Activated CD4-positive, alpha-beta T cell treated with anti-CD3 and anti-CD28 coated beads, Interleukin-2, amount 50 U/mL, for 24 hours (primary cell): ENCODE measurements at places on chromosomes 5 and 9.
A peak's percentile ranks its signal among the peaks of the same experiment; 100 is the strongest.

DNA sequence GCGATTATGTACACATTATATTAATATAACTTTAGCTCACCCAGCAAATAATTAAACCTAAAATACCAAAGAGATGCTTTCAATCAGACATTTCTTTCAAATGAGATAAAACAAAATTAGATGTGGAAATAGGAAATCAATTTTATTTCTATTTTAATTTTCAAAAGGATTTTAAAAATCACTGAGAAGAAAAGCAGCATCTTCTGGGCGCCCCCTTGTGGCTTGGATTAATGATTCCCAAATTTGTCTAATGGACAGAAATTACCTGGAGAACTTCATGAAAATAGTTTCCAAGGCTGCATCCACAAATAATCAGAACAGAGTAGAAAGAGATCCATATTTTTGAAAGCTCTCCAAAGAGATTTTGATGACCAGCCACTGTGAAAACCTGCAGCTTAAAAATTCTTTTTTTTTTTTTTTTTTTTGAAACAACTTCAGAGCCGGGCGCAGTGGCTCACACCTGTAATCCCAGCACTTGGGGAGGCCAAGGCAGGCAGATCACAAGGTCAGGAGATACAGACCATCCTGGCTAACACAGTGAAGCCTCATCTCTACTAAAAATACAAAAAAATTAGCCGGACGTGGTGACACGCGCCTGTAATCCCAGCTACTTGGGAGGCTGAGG, 50.9 kb upstream of the CEMIP2 start:
- DNase-seq, result no peak

GRCh38 chr5:171223927-171224326, 85.1 kb upstream of the TLX3 start:
- DNase-seq, result no peak

GRCh38 chr9:105712297-105712696, 18.0 kb downstream of the TMEM38B start:
- no peak for DNase-seq

GRCh38 chr9:95502248-95502647, 14.5 kb downstream of the PTCH1 start:
- no peak for DNase-seq

DNA sequence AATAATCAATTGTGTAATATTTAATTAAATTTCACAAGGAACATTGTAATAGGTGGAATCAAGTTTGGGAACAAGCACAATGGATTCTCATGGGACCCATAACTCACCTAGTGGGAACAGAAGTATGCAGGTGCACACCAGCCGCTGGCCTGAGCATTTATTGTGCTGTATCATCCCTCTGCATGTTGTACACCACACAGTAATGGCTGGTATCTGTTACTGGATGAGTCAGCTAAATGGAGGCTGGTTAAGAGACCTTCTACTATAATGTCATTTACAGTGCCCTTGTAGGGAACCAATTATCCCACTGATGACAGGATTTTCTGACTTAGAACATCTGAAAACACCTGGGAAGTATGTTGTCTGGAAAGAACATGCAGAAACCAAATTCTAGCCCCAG, 3.2 kb upstream of the MAP3K1 start:
- DNase-seq, result no peak

DNA sequence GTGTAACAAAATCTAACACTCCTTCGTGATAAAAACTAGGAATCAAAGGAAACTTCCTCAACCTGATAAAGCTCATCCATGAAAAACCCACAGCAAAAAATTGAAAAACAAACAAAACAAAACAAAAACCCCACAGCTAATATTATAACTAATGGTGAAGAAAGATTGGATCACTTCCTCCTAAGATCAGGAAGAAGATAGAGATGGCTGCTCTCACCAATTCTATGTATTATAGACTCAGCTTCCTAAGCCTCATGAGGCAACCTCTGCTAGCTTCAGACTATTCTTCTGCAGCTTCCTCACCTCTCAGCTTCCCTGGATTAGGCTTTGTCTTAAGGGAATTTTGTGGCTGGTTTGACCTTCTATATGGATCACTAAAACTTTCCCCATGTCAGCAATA, 40.1 kb downstream of the PHAX start:
- DNase-seq, result no peak

DNA sequence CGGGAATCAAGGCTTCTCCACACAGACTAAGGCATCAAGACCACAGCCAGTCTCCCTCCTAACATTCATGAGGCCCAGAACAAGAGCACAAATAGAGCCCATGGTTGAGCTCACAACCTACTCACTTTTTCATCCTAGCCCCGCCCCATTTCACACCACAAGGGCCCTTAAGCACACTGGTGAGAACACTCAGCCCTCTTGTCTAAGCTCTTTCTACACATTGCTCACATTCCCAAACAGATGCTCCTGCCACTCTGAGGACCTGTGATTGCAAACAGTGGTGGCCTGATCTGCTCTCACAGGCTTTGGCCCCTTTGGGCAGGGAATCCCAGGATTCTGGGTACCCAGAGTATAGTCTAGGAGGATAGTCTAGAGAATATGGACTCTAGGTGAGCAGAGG, 54.0 kb downstream of the FEM1C start:
- DNase-seq, result no peak

DNA sequence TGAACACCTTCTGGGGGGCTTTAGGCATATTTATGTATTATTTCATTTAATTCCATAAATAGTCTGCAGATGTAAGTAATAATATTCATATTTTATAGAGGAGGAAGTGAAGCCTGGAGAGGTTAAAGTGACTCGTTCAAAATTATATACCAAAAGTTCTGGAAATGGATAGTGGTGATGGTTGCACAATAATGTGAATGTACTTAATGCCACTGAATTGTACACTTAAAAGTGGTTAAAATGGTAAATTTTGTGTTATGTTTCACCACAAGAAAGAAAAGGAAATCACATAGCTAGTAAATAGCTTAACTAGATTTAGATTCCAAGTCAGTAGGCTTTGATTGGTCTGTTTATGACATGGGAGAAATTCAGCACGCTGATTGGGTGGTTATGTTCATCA, 13.0 kb upstream of the TMEFF1 start:
- DNase-seq, result no peak

DNA sequence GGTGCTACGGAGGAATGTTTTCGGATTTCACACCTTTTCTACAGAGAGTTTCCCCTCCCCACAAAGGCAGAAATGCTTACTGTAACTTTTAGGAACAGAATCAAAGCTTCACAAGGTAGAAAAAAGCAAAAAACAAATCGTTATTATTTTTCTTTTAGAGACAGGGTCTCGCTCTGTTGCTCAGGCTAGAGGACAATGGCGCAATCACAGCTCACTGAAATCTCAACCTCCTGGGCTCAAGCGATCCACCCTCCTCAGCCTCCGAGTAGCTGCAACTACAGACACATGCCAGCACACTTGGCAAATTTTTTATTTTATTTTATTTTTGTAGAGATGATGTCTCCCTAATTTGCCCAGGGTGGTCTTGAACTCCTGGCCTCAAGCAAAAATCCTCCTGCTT, 394.5 kb downstream of the CTNND2 start:
- DNase-seq, result no peak

DNA sequence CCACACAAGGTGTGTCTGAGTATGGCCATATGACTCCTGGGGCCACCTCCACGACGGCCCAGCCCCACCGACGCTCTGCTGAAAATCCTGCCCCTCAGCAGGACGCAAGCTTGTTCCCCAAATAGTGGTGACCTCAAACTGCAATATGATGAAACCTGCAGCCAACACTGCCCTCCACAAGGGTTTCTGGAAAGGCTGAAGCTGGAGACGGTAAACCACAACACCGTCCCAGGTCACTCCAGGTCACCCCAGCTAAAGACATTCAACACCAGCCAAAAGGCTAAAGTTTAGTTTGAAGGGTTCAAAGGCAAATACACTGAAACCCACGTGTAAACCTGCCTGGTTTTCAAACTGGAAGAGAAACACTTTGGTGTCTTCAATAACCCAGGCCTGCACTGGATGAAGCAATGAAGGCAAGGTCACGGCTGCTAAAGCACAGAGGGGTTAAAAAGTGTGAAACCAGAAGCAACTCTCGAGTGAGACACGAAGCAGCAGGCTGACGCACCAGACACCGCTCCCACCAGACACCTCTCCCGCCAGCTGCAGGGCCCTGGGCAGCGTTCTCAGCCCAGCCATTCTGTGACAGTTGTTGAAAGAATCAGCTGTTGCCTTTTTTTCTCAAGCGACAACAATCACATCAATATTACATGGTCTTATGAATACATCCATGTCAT, 1.8 kb upstream of the LHX3 start:
- no peak for DNase-seq

DNA sequence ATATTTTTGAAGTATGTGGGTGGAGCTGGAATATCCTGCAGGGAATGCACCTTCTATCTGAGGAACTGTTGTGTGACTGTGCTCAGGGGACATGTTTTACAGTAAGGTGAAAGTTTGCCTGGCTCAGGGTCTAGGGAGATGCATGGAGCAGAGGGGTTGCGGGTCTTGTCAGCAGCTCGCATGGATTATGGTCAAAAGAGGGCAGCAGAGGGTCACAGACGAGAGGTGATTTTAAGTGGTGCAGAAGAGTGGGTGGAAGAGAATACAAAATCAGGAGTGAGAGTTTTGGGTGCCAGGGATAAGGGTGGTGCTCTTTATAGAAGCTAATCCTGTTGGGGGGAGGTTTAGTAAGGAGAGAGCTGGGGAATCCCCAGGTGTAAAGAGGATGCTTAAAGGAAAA, 53.5 kb upstream of the GRIN3A start:
- peak; percentile 4 for DNase-seq

- DNase-seq, result no peak
Observed at GRCh38 chr5:82613891-82614290, 335.7 kb upstream of the RPS23 start.

DNA sequence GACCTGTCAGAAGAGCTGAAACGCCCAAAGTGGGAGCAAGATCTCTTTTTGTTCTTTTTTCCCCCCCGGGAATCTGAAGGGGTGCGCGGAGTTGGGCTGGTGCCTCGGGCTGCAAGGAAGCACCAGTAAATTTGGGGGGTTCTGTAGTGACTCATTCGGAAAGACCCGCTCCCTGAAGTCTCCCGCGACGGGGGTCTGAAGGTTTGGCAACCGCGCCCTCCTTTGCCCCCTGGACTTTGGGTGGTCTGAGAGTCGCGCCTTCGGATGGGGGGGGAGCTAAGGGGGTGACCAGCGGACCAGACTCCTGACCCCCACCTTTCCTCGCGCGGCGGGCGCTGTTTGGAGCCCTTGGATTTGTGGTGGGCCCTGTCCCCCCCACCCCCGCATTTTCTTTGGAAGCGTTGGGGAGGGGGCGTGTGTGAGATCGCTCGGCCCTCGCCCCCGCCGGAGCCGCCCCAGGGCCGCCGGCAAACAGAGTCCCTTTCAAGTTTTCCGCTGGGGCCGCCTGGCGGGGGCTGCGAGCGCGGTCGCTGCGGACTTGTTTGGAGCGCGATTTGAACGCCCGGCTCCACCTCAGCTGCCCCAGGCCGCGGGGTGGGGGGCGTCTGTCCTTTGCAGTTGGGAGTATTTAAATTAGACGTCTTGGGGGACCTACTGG, 2.0 kb downstream of the CXXC5 start:
- no peak for DNase-seq

DNA sequence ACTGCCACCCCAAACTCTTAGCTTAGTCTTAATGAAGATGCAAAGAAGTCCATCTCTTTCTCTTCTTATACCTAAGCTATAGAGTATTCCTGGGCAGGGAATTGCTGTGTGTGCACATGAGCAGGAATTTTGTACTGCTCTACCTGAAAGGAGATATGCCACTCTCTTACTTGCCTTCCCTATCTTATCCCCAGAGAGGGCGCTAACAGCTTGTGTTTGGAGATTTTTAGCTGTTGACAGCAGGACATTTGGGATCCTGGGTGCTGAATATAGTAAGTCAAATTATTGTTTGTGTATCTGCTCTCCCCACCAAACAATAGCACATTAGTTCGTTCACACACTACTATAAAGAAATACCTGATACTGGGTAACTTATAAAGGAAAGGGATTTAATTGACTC, 159.5 kb downstream of the GABRG2 start:
- no peak for DNase-seq

- DNase-seq, result no peak
Observed at GRCh38 chr5:172798422-172799215, 27.6 kb upstream of the DUSP1 start.

GRCh38 chr5:78534905-78535200, 113.7 kb downstream of the LHFPL2 start:
- DNase-seq, result no peak

DNA sequence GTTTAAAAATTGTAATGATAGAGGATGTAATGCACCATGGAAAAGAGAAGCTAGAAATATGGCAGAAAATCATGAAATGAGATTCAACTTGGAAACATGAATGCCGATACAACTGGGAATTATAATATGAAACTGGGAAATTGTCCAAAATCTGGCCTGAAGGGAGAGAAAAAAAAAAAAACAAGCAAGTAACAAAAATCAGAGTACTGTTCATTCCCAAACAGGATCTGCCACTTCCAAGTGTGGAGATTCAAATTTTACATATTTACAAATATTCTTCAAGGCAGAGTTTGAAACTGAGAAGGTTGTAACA, 56.6 kb upstream of the MOCS2 start:
- no peak for DNase-seq

DNA sequence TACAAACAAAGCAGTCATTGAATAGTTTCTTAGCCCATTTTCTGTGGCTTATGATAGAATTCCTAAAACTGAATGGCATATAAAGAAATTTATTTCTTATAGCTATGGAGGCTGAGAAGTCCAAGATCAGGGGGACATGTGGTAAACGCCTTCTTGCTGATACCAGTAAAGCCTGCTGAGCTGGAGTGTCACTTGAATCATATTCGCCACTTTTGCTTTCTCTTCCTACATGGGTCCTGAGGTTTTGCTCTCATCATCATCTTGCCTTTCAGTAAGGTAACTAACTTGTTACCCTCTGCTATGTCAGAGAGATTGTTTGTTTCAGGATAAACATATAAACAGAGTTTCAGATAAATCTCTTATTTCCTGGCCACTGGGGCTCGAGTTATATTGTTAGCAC, 203.3 kb upstream of the DMRT1 start:
- no peak for DNase-seq

DNA sequence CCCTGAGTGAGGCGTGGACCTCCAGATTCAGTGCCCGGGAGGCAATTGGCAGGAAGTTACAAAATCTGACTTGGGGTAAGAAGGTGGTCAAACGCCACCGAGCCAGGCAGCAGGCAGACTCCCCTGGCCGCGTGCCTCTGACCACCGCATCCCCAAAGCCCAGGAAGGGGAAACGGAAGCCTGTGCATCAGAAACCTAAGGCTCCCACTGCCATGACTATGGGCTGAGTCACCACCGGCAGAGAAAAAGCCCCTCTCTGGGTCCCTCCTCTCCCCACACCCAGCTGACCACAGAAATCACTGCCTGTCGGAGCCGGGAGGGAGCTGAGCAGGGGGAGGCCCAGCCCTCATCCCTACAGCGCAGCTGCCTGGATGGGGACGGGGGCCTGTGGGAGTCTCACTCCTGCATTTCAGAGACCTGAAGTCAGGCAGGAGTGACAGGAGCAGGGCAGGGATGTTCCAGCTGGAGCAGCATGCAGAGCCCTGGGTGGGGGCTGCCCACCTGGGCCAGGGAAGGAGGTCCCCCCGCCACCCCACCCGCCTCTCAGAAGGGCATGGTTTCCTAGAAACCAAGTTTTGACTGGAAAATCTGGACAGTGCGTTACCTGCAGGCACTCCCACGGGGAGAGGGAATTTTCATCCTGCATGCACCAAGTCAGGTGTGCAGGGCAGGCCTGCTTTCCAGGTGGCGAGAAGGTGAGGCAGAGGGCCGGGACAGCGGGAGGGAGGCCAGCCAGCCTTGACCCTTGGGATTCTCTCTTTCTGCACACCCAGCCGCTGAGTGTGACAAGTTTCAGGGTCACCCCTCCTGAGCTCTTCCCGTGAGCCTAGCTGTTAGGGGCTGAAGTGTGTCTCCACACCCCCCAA, 68.2 kb downstream of the LRSAM1 start:
- no peak for DNase-seq

- DNase-seq, result no peak
Observed at GRCh38 chr9:120885958-120886357, 9.0 kb upstream of the PHF19 start.
